Stimulated activated CD4-positive, alpha-beta T cell treated with anti-CD3 and anti-CD28 coated beads, Interleukin-2, amount 100 ng/mL, for 24 hours (primary cell): ENCODE measurements at places on chromosomes 2 and 18.
A peak's percentile ranks its signal among the peaks of the same experiment; 100 is the strongest.

GRCh38 chr2:118530976-118531375, 316.5 kb downstream of the EN1 start:
- DNase-seq, result no peak

- no peak for DNase-seq
Measured at GRCh38 chr2:88709181-88709631, 17.7 kb downstream of the RPIA start.

DNA sequence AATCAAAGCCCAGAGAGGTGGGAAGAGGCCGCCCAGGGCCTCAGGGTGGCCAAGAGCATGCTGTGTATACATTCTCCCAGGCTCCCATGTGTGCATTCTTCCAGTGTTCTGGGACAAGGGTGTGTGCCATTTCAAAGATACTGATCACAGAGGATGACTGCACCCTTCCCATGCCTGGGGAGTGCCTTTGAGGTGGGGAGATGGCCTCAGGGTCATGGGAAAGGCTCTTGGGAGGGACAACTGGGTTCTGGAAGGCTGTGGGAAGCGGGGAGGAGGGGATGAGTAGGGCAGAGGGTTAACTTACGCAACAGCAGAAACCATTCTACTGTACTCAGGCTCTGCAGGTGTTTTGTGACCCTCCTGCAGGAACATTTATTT, 40.9 kb downstream of the KLHL29 start:
- no peak for DNase-seq

GRCh38 chr2:221112744-221113143, 459.4 kb downstream of the EPHA4 start:
- DNase-seq, result no peak

- no peak for DNase-seq
Measured at GRCh38 chr2:170965446-170966225, 36.6 kb downstream of the GORASP2 start.

GRCh38 chr18:51072586-51073313, 42.7 kb downstream of the SMAD4 start:
- no peak for DNase-seq

GRCh38 chr2:119264781-119265692, 41.4 kb downstream of the STEAP3 start:
- peak; percentile 28 for DNase-seq

DNA sequence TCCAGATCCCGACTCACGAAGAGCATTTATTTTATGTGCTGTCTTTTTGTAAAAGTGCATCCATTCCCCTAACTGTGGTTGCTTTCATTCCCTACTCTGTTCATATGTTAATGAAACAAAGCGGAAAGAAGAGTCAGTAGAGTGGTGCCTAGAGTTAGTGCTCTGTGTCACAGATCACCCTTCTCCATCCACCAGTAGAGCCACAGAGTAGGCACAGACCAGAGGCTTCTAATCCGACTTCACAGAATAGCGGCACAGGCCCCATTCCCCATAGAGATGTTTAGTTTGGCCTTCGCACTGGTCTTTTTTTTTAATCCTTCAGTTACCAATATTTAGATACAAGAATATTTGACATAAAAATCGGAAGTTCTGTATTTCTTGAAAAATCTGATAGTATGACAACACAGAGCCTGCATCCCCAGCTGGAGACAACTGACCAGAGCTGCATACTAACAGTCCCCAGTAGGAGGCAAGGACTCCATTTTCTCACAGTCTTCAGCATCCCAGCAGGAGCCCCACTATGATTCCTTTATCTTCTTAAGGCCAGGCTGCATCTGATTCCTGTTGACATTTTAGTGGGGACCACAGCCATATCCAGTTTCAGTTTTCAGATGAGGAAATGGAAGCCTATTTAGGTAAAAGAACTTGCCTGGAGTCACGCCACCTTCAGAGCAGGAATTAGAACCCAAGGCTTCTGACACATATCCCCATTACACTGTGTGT, 7.0 kb downstream of the G6PC2 start:
- no peak for DNase-seq
